ENCODE measurements at places on chromosomes 12 and 14.

DNA sequence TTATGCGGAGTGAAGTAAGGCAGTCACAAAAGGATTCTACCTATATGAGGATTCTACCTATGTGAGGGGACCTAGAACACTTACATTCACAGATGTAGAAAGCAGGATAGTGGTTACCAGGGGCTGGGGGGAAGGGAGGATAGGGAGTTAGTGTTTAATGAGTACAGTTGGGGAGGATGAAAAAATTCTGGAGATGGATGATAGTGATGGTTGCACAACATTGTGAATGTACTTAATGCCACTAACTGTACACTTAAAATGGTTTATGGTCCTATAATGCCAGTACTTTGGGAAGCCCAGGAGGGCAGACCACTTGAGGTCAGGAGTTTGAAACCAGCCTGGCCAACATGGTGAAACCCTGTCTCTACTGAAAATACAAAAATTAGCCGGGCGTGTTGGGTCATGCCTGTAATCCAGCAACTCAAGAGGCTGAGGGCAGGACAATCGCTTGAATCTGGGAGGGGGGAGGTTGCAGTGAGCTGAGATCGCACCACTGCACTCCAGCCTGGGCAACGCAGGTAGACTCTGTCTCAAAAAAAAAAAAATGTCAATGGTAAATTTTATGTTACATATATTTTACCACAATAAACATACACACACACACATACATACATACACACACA lies 25.4 kb downstream of the SVOP start:
- no peak for DNase-seq

- no peak for DNase-seq
These were observed 10.2 kb downstream of the EP400 start for GRCh38 chr12:131959641-131960589.

GRCh38 chr12:81077686-81078441 lies at the start of gene ACSS3:
Gene ACSS3, plus strand, starts transcription at chr12:81078079. Its CDS starts 42 bp downstream, at chr12:81078121.
- peak; percentile 40 for DNase-seq

DNA sequence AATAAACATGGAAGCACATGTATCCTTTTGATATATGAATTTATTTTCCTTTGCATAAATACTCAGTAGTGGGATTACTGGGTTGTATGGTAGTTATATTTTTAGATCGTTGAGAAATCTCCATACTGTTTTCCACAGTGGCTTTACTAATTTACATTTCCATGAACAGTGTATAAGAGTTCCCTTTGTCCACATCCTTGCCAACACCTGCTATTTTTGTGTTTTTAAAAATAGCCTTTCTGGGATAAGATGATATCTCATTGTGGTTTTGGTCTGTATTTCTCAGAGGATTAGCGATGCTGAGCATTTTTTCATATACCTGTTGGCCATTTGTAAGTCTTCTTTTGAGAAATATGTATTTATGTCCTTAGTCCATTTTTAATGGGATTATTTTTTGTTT lies 329.2 kb upstream of the KITLG start:
- DNase-seq = no peak

- DNase-seq = no peak
These were observed 6.3 kb downstream of the CCDC197 start for GRCh38 chr14:94003397-94003796.

Data from urothelium cell line (cell line).